ENCODE measurements at places on chromosomes 2 and 18.

DNA sequence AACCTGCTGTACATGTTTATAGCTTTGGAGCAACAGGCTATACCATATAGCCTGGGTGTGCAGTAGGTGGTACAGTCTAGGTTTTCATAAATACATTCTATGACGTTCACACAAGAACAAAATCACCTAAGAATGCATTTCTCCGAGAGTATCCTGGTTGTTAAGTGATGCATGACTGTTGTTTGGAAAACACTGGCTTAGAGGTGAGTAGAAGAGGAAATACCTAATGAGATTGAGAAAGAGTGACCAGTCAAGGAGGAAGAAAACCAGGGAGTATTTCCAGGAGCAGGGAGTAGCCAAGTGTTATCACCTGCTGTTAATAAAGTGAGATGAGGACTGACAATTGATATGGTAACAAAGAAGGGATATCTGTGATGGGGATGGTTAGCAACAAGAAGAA is 2.9 kb upstream of the ZNF892 start:
- no peak for DNase-seq

DNA sequence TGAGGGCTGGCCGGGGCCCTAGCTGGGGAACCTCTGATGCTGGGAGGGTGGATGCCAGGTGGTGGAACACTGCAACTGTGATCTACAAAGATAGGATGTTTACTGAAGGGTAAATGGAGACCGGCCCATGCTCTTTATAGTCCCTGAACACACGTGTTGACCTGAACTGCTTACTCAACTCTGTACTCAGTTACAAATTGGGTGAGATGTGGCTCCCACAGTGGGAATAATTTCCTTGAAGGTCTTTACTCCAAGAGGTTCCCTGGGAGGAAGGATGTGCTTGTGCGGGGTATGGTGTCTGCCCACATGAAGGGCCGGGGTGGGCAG is 254.1 kb downstream of the PRKCE start:
- no peak for DNase-seq

- no peak for DNase-seq
Observed at GRCh38 chr18:46447323-46447722, 209.7 kb downstream of the LOXHD1 start.

DNA sequence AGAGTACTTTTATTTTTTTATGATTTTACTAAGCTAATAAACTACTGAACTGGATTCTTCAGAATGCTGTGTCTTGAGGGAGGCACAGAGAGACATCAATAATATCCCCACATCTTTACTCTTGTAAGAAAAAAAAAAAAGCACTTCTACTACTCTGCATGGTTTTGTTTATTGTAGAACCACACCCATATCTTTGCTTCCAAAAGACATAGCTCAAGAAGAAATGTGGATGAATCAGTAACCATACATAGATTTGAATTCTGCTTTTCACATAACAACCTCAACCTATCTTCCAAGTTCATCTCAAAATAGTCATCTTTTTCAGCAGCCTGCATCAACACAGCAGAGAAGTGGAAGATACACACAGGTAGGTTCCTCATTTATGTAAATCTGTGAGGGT is 12.2 kb upstream of the COL5A2 start:
- no peak for DNase-seq

- no peak for DNase-seq
Observed at GRCh38 chr2:149005471-149006077, 32.9 kb upstream of the LYPD6B start.

DNA sequence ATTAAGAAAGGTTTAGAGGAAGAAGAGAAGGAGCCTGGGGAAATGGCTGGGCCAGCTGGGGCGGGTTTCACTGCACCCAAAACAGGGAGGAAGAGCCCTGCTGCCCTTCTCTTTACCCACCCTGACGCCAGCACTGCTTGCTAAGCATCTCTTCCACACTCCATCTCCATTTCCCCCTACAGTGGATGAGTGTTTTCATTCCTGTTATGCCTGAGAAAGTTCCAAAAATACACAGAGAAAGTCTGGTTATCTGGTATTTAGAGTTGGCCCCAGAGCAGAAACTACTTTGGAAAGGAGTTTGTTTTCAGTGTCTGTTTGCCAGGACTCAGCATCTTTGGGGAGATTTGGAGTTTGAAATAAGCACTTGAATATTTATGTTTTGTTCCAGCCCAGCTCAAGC is 451.0 kb downstream of the SLC4A3 start:
- DNase-seq = no peak

DNA sequence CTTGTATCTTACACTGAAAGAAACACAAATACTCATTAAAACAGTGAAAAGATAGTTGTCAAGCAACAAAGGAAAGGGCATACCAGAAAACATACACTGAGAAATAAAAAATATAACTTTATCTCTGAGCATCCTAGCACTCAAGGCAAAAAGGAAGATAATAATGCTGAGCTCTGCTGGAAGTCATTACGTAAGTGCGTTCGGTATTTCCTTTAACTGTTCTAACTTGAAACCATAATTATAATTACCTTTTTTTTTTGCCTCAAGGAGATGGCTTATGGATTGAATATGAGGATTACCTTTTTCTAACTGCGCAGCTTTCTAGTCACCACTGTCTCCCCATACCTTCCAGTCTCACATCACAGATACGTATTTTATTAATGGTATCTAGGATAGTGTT is 308.1 kb downstream of the GBX2 start:
- no peak for DNase-seq

GRCh38 chr18:10202845-10203321 is 251.6 kb upstream of the APCDD1 start:
- DNase-seq = no peak

DNA sequence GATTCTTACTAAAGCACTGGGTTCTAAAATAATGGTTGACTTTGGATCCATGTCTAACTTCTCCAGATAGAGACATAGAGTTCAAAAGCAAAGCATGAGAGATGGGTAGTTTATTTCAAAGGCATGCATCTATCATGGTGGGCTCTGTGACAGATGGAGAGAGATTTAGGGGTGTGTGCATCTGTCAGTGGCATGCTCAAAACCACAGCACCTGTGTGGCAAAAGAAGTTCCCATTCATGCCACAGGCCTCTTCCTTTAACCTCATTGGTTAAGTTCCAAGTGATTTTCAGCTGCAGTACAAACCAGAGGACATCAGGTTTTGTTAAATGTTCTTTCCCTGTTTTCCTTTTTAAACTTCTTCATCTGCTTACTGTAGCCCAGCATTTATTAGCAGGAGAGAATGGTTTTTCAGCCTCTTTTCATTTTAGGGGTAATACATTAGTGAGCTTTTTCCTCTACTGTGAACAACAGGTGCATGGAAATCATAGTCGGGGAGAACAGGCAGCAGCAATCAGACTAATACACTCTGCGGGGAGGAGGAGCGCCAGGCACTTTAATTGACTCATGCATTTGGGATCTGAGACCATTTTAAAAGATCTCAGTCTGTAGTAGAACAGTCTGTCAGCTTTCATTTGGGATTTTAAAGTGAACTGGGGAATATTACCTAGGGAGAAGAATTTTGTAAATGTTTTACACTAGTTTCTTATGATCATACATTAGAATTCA is 52.4 kb upstream of the UPP2 start:
- no peak for DNase-seq

- DNase-seq = no peak
Observed at GRCh38 chr18:54856105-54856646, 27.9 kb downstream of the RAB27B start.

- no peak for DNase-seq
Observed at GRCh38 chr2:240423788-240424191, 11.7 kb upstream of the GPC1 start.

- DNase-seq = no peak
Observed at GRCh38 chr2:3257166-3257565, 120.5 kb downstream of the EIPR1 start.

DNA sequence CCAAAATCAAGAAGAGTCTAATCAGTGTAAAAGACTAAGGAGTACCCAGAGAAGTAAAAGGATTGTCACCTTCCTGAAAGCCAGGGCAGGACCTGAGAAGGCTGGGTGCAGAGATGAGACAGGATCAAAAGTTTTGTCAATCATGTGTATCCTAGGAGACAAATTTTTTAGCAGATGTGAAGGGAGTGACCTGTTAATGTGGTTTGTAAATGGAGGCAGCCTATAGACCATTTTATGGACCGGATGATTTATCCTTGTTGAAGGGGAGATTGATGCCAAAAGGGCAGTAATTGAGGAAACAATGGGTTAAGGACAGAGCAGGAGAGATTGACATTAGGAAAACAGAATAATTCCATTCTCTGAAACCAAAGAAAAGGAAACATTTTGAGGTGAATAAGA is 813 bp downstream of the NDC80 start:
- DNase-seq = no peak

DNA sequence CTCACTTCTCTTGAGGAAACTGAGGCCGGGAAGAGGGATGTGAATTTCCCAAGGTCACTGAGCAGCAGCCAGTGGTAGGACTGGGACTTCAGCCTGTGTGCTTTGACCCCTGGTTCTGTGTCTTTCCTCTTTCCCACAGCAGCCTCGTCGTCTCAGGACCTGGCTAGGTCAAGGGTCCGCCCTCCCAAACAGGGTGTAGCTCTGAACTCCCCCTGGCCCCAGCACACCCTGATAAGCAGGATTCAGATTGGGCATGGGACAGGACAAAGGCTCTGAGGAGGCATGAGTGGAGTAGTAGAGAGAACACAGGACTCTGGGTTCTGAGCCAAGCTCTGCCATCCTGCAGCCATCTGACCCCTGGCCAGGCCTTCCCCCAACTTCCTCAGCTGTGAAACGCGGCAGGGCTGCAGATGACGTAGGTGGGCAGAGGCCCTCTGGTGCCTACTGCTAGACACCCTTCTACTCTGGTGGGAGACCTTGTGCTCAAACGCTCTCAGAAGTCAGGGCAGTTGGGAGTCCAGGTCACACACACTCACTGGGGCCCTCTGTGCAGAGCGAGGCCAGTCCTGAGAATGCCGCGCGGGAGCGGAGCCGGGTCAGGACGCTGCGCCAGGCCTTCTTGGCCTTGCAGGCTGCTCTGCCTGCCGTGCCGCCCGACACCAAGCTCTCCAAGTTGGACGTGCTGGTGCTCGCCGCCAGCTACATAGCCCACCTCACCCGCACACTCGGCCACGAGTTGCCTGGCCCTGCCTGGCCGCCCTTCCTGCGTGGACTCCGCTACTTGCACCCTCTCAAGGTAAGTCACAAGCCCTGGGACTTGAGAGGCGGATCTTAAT is 984 bp downstream of the TCF23 start:
- DNase-seq = no peak

DNA sequence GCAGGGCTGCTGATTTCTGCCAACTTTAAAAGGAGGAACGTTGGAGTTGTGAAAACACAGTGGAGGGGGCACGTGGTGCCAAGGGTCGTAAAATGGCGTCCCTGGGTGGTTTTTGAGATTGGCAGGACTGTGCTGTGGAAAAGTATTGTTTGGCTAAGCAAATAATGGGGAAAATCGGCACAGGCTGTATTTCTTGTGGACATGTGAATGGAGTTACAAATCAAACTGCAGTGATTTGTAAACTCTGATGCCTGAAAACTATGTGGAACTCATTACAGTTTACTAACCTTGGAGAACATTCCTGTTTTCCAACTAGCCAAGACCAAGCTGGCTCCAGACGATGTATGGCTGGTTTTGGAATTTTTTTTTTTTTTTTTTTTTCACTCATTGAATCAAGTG is 68.7 kb downstream of the KCTD1 start:
- DNase-seq = no peak

DNA sequence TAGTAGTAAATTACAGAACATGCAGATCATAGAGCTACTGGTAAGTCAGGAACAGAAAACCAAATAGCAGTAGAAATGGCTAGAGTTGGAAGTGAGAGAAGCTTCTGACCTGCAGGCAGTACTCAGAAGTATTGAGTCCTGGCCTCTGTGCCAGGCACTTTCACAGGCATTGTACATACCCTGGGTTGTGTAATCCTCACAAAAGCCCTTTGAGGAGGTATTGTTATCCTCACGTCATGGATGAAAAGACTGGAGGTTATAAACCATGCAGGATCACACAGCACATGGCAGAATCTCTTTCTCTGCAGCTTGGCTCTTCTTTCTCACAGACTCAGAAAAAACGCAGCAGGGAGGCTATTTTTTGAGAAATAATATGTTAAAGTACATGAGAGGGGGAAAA is 789.3 kb upstream of the FAM98A start:
- no peak for DNase-seq

- DNase-seq = no peak
Observed at GRCh38 chr2:144390424-144391020, 129.4 kb downstream of the ZEB2 start.

GRCh38 chr2:122009561-122009960 is 254.1 kb downstream of the TSN start:
- DNase-seq = no peak

DNA sequence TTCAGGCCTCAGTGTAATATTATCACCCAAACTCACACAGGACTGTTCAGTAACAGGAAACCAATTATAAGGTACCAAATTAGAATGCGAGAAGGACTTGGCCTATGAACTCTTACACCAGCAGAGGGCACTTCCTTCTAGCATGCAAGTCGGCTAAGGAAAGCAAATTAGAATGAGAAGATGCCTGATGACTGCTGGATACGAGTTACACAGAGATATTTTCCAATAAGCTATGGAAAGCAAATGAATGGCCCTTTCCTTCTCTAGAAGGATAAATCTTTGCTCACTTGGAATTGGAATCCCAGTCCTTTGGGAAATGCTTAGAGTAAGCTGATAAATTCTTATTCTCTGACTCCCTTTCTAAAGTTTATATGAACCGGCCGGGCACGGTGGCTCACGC is 109.8 kb downstream of the AP1S3 start:
- DNase-seq = no peak

DNA sequence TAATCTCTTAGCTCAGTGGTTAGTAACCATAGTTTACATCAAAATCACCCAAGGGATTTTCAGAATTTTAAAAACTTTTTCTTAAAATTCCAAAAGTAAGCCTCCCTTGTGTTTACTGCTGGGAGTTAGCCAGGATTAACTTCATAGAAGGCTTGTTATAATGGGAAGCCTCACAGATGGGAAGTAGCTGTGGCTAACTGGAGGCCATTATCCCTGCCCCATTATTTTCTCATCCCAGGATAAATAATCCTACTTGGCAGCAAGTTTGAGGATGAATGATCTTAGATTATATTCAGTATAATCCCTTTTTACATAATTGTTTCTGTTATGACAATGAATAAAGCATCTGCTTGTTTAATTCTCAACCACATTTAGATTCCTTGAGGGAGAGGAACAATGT is 25.5 kb downstream of the PLEK start:
- DNase-seq = no peak

DNA sequence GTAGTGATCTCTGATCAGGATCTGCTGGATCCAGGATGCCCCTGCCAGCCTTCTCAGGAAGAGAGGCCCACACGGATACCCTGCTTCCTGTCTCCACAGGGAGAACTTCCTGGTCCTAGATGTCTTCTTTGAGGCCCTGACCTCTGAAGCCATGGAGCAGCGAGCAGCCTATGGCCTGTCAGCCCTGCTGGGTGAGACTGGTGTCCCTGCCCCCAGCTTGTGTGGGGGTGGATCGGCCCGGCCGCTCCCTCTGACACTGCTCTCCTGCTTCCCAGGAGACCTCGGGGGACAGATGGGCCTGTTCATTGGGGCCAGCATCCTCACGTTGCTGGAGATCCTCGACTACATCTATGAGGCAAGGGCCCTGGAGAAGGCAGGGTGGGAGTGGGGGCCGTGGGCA is 6.6 kb downstream of the CHPF start:
- DNase-seq = no peak
